ENCODE measurements at places on chromosomes 4 and X. TPM values are rescaled to one million over a fixed set of nuclear protein-coding genes. Genes with fewer than 3 reads are reported as not detected.
A peak's percentile ranks its signal among the peaks of the same experiment; 100 is the strongest.

DNA sequence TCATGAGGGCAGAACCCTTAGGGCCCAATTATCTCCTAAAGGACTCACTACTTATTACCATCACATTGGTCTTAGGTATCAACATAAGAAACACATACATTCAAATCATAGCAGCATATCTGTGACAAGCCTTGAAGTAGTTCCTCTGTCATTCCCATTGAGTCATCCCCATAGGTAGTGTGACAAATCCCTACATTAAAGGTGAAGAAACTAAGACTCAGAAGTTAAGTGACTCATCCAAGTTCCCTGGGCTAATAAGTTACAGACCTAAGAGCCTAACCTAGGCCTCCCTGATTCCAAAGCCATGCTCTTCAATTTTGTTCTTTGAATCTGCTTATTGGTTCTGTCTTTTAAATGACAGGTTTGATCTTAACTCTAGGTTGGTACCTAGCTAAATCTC, 58.2 kb downstream of the CD38 start:
- DNase-seq = no peak

- DNase-seq = no peak
These were observed 46.4 kb upstream of the GATB start for GRCh38 chr4:151807220-151807619.

GRCh38 chrX:20016616-20016945, 25.7 kb upstream of the BCLAF3 start:
- no peak for DNase-seq

DNA sequence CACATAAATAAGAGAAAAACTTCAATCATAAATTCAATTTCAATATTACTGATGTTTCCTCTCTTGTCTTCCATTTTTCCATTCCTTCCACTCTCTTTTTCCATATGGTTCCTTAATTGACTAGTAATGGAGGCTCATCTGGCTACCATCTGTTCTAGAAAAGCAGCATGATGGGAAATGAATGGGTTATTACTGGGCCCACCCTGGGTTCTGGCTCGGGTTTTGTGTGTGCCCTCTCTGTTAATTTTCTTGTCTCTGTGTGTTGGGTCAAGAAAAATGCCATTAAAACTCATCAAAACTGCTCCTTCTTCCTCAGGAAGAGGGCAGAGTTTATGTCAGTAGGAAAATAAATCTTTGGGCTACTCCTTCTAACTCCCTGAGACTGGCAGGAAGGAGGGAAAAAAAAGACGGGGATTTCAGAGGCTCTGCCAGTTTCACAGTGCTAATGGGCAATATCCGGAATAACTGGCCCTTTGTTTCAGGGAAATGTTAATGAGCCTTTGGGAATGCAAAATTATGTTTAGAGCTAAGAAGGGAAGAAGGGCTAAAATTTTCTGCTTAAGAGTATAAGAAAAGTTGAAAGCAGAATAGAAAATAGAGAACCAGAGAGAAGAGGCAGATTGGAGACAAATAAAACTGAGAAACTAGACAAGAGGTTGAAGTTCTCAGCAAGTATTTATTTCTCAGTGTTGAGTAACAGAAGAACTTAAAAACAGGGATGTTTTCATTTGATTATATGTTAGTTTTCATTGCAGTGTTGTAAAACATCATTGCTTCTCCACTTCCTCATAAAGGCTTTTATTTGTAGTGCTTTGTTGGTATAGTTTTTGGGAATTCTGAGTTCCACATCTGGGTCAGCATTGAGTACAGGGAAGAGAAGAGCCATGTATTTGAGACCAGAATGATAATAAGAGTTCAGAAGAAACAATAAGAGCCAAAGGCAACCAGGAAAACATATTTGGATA, 19.7 kb downstream of the GABRB1 start:
- no peak for DNase-seq

GRCh38 chrX:109856974-109857373, 123.9 kb upstream of the ACSL4 start:
- DNase-seq = peak; percentile 34

- peak; percentile 81 for DNase-seq
These were observed 4.5 kb upstream of the FGF16 start for GRCh38 chrX:77442728-77443127.

DNA sequence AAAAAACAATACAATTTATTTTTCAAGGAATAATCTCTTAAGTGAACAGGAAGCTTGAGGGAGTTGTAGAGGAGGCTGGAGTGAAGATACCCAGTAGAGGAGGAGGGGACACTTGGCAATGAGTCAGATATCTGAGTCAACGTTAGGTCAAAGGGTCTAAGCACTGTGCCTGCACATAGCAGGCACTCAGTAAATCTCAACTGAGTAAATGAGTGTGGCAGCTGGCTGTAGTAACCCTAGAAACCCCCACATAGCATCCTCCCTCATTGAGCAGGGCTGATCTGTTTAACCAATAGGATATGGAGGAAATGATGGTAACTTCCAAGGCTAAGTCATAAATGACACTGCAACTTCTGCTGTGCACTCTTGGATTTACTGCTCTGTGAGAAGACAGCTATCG, 186.0 kb upstream of the FAM241A start:
- peak; percentile 10 for DNase-seq

- DNase-seq = no peak
These were observed 8.9 kb upstream of the DCK start for GRCh38 chr4:70984589-70984988.

DNA sequence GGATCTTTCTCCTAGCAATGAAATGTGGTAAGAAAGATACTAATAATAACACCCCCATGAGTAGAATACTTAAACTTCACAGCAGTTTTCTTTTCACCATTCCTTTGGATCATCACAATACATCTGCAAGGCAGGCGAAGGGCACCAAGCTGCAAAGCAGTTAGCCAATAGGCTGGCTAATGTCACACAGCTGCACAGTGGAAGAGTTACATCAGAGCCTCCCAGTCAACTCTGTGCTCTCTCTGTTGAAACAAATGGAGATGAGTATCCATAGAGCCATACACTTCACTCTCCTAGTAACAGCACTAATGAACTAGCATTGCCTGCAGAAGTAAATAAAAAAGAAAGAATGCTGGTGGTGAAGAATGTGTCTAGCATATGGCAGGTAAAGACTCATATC, 139.0 kb downstream of the ATG4A start:
- no peak for DNase-seq

DNA sequence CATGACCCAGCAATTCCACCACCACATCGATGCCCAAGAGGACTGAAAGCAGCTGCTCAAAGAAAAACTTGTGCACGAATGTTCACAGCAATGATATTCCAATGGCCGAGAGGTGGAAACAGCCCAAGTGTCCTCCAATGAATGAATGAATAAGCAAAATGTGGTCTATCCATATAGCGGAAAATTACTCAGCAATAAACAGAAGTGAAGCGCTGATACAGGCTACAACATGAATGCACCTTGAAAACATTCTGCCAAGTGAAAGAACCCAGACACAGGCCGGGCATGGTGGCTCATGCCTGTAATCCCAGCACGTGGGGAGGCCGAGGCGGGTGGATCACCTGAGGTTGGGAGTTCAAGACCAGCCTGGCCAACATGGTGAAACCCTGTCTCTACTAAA, 5.2 kb upstream of the SLC2A9 start:
- no peak for DNase-seq

- no peak for DNase-seq
These were observed 7.3 kb downstream of the GPR119 start for GRCh38 chrX:130378024-130378669.

DNA sequence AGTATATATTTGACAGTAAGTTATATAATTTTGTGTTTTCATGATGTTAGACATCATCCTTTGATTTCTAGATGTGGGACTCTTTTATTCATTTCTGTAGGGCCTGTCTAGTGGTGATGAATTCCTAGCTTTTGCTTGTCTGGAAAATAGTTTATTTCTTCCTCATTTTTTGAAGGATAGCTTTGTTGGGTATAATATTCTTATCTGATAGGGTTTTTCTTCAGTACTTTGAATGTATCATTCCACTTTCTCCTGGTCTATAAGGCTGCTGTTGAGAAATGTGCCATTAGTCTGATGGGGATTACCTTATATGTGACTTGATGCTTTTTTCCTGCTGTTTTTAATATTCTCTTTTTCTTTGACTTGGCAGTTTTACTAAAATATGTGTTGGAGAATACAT, 1104.5 kb downstream of the FAT4 start:
- DNase-seq = no peak

GRCh38 chr4:181372014-181372413, 871.2 kb upstream of the TENM3 start:
- DNase-seq = no peak

DNA sequence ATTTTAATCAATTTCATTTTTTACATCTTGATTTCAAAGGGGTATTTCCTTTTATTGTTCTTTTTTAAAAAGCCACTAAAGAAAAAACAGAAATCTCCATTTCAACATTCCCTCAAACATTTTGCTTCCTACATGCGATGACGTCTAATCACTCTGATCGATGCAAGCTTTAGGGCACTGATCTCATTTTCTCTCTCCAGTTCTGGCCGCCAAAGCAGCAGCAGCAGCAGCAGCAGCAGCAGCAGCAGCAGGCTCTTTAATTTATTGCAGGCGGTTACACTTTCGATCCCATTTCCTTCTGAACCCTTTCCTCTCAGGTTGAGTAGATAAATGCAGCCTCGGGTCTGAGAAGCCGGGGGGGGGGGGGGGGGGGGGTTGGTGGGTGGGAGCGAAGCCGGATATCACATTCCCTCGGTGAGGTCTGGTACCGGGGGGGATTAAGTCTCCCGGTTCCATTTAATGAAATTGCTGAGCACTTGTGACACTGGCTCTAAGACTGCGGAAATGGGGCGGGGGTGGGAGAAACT, 3.4 kb upstream of the PCDH7 start:
- DNase-seq = no peak

DNA sequence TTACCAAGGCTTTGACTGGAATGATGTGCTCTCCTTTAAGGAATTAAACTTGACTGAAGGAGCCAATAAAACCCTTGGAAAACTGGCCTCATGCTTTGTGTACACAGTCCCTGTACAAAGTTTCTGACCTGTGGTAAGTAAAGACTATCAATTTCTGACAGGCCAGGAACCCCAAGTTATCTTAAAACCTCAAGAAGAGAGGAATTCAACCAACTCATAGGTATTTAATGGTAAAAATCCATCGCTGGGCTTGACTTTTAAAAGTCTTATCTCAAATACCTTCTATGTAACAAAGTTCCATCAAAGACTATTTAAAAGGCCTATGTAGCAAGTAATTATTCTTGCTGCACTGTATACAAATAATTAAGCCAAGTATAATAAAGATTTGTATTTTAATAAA, 103.7 kb upstream of the TENT5D start:
- no peak for DNase-seq

GRCh38 chrX:55057675-55058249, 17.1 kb upstream of the PAGE2B start:
- DNase-seq = peak; percentile 28

- DNase-seq = no peak
These were observed 941.6 kb upstream of the GRID2 start for GRCh38 chr4:91362125-91362524.

DNA sequence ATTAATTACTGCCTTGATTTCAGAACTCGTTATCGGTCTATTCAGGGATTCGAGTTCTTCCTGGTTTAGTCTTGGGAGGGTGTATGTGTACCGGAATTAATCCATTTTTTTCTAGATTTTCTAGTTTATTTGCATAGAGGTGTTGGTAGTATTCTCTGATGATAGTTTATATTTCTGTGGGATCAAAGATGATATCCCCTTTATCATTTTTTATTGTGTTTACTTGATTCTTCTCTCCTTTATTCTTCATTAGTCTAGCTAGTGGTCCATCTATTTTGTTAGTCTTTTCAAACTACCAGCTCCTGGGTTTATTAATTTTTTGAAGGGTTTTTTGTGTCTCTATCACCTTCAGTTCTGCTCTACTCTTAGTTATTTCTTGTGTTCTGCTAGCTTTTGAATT, 32.1 kb downstream of the CDX4 start:
- no peak for DNase-seq

- no peak for DNase-seq
These were observed 17.6 kb upstream of the GTPBP6 start for GRCh38 chrX:336227-336626.

GRCh38 chr4:143362349-143363046, 25.8 kb downstream of the GAB1 start:
- no peak for DNase-seq

DNA sequence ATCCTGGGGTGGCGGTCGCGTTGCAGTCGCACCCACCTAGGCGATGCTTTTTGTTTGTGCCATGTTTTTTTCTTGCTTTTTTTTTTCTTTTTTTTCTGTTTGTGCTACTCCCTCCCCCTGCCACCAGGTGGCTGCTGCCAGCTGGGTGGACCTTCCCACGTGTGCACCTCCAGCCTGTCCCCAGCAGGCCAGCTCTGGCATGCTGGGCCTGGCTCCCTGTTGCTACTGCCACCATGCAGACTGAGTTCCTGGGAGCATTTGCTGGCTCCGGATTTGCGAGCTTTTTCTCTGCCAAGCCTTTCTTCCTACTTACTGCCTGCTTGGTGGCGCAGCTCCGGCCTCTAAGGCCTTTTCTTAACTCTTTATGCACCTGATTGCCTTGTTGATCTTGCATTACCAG, 161.2 kb upstream of the WDFY3 start:
- DNase-seq = no peak

DNA sequence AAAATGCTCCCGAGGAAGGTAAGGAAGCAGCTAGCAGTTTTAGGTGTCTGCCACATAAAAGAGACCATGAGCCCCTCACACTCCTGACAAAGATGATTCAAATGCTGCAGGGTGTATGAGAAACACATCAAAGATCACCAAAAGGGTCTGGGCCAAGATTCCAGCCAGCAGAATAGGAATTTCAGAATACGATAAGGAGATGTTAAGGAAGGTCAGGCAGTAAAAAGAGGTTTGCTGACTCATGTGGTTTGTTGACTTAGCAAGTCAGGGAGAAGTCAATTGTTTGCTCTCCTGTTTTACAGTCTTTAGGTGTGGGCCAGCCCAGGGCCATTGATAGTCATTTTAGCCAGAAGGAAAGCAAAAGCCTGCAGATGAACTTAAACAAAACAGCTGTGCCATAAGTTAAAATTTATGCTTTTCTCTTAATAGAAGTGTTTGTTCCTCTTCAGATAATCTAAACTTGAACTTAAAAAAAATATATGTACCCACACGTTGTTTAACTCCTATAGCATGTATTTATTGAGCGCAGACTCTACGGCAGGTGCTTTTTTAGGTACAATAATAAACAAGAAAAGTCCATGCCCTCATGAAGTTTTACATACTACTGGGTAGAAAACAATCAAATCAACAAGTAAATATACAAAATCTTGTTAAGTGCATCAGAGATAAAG, 115.6 kb downstream of the CAMK2D start:
- peak; percentile 82 for DNase-seq

- no peak for DNase-seq
These were observed 74.0 kb downstream of the HPRT1 start for GRCh38 chrX:134533952-134534351.

- DNase-seq = no peak
These were observed 41.1 kb downstream of the AFF1 start for GRCh38 chr4:86975927-86976326.

The ZNF630 gene
- 0.54 TPM for total RNA-seq

The WDR17 gene
- 0.83 TPM for total RNA-seq

The HDX gene
- 11.4 TPM for total RNA-seq

The TLR6 gene
- total RNA-seq = 3.9 TPM

The CISD2 gene
- total RNA-seq = 7.0 TPM

The PSMD10 gene
- total RNA-seq = 122 TPM

The PLP1 gene
- total RNA-seq = 0.28 TPM

The HGFAC gene
- not detected for total RNA-seq

The SEPTIN6 gene
- total RNA-seq = 19.0 TPM

The MAGEA10 gene
- total RNA-seq = not detected

The RADX gene
- 2.2 TPM for total RNA-seq

The TXK gene
- total RNA-seq = not detected

The UGT2B11 gene
- not detected for total RNA-seq

The IL13RA1 gene
- 35.6 TPM for total RNA-seq

The ADH1A gene
- total RNA-seq = not detected

The TMEM150C gene
- 0.36 TPM for total RNA-seq

The FAM200B gene
- 16.7 TPM for total RNA-seq

All from IMR-90 (cell line).